Stimulated activated CD4-positive, alpha-beta T cell treated with anti-CD3 and anti-CD28 coated beads, Interleukin-1b, Interleukin-23, amount 100 ng/mL, for 48 hours (primary cell): ENCODE measurements at places on chromosomes 1 and 21.

- DNase-seq = no peak
Observed at GRCh38 chr1:119859647-119860046, 36.7 kb downstream of the ADAM30 start.

DNA sequence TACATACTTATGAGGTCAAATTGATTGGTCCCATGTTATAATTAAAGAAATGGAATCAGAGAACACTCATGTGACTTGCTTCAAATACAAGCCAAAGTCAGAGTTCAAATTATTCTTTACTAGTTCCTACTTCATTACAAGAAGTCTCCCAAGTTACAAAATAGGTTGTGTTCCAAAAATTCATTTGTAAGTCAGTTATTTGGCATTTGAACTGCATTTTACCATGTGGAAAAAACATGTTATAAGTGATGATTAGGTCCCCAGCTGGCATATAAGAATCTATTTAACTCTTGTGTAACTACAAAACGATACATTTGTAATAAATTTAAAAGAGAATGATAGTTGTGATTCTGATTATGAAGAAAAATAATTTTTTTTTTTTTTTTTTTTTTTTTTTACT is 124.1 kb downstream of the DISP1 start:
- DNase-seq = no peak

DNA sequence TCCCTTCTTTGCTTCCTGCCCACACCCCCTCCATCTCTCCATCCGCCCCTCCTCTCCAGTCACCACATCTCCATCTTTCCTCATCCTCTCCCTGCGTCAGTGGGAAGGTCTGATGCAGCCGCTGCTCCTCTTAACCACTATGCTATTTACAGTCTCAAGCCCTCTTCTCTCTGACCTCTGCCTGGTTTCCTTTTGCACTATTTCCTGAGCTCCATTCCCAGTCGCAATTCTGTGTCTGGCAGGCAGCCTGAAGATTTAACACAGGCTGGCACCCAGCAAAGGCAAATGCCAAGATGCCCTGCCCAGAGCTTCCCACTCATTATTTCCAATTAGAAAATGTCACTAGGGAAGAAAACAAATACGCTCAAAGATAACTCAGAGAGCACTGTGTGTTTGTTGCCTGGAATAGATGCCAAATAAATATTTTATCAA is 89.6 kb upstream of the LPGAT1 start:
- no peak for DNase-seq

DNA sequence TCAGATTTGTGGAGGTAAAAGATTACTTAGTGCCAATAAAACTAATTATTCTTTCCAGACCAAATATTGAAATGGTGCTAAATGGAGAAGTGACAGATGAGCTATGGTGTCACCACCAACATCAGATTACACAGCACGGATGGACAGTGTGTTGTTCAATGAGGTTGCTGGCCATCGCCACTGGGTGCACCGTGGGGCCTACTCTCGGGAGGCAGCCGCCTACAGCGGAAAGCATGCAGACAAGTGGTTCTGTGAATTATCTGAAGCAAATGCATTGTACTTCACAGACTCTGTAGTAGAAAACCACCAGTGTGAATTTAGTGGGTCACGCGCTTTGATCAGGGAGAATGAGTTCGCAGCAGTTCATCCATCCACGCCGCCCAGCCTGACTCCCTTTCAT is 42.3 kb downstream of the GNG4 start:
- DNase-seq = no peak

GRCh38 chr21:23951251-23951650 is 1656.0 kb downstream of the MRPL39 start:
- no peak for DNase-seq

- no peak for DNase-seq
Observed at GRCh38 chr1:2358072-2358471, 33.3 kb downstream of the MORN1 start.

DNA sequence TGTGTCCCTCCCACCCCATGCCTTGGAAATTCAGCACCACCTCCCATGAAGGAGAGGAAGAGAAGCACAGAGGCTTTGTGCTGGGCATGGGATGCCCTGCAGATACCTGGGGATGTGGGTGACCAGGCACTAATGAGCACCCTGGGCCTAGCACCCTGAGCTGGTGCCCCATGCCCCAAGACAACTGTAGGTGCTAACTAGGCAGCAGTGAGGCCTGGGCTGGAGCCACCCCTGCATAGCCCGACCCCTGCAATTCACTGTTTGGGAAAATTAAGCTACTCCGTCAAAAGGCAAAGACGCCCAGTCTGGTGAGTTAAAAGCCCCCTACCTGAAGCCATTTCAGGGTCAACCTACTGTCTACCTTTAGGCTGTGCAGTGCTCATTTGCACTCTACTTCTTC is 5.4 kb downstream of the KCNA2 start:
- DNase-seq = no peak

- DNase-seq = no peak
Observed at GRCh38 chr1:21863981-21864380, 51.9 kb downstream of the LDLRAD2 start.

DNA sequence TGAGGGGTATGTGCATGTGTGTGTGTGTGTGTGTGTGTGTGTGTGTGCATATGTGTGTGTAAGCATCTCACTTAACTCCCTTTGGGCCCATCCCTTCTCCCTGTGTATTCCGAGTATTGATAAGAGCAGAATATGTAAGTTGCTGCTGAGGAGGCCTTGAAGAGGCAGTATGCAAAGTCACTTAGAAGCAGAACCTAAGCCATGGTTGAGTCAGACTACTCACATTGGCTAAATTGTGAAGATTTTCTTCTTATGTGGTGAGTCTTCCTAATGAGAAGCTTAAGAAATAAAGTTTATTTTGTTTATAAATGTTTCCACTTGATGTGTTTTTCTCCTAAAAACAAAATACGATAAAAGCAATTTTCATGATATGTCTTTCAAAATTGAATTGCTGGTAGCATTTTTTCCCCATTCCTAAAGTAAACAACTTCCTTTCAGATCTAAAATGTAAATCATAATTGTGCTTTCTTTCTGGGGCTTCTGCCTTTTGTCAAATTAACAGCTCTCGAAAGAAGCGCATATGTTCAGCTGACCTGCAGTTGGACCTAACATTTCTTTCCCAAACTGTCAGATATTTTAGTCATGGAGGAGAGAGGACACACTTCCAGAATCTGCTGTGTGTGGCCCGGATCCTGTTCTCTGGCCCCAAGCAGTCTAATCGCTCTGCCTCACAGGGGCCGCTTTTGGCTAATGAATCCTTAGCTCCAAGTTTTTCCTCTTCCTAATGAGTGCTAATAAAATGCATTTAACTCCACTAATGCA is 284.0 kb downstream of the DUSP10 start:
- no peak for DNase-seq

GRCh38 chr1:53641481-53642214 is 97.3 kb downstream of the GLIS1 start:
- DNase-seq = no peak

DNA sequence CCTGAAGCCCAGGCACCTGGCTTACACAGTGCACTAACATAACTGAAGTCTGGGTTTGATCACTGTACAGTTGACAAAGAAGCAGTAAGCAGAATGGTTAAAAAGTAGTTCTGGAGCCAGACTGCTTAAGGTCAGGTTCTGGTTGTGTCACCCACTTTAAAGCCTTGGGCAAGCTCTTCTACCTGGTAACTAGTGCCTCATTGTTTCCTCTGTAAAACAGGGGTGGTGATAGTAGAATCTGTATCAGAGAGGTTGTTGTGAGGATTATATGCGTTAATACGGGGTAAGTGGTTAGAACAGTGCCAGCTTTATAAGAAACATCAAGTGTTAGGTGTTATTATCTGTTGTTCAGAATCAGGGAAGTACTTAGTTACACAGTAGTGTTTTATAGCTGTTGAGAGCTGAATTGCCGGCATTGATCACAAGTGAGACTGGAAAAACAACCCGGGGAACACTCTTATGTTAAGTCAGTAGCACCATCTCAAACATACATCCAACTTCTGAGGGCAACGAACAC is 3.7 kb downstream of the BACH1 start:
- no peak for DNase-seq

DNA sequence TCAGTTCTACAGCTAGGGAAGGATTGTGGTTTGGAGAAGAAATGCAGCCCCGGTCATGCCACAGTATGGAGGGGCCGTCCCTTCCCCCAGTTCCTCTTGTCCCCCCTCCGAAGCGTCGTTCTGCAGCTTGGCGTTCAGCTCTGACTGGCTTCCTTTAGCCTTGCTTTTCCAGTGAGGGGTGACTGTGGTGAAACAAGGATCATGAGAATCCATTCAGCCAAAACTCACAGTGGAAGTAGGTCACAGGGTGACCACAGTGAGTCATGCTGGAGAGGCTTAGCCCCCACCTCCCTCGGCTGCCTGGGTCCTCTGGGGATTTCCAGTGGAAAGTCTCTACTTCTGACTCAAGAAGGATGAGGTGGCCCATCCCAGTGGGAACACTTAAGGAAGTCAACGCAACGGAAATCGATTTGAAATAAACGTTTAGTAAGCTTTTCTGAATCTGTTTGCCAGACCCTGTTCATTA is 37.3 kb upstream of the COL6A2 start:
- peak; percentile 25 for DNase-seq

GRCh38 chr1:54546651-54547401 is 1.2 kb upstream of the ACOT11 start:
- no peak for DNase-seq

DNA sequence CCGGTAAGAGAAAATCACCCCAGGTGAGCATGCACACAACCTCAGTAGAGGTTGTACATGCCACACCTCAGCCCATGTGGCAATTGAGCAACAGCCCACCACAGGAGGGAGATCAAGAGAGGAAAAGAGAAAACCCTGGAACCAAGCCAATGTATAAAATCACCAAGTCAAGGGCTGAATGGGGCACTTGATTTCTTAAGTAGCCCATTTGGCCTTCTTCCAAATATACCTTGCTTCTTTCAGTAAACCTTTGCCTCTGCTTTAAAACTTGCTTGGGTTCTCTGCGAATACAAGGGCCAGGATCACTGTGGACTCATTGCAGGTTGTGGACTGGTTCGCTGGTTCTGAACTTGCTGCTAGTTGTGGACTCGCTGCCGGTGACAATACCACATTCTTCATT is 1814.0 kb downstream of the PLA2G4A start:
- no peak for DNase-seq

- no peak for DNase-seq
Observed at GRCh38 chr21:45836694-45837670, 144.6 kb upstream of the COL6A1 start.

- DNase-seq = no peak
Observed at GRCh38 chr1:17982197-17982596, 125.4 kb upstream of the IGSF21 start.

DNA sequence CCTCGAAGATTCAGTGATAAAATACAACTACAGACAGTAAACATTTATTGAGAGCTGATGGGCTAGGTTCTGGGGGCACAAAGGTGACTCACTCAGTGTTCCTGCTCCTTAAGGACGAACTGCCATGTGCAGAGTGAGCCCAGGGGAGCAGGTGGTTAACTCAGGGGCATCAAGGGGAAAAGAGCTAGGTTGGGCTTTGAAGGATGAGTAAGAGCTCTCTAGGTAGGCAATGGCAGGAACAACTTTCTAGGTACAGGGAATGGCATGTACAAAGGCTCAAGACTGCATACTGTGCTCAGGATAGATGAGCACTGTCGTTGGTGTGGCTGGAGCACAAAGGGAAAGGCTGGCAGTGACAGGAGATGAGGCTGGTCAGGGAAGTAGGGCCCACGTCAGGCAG is 16.6 kb upstream of the EPB41 start:
- no peak for DNase-seq

DNA sequence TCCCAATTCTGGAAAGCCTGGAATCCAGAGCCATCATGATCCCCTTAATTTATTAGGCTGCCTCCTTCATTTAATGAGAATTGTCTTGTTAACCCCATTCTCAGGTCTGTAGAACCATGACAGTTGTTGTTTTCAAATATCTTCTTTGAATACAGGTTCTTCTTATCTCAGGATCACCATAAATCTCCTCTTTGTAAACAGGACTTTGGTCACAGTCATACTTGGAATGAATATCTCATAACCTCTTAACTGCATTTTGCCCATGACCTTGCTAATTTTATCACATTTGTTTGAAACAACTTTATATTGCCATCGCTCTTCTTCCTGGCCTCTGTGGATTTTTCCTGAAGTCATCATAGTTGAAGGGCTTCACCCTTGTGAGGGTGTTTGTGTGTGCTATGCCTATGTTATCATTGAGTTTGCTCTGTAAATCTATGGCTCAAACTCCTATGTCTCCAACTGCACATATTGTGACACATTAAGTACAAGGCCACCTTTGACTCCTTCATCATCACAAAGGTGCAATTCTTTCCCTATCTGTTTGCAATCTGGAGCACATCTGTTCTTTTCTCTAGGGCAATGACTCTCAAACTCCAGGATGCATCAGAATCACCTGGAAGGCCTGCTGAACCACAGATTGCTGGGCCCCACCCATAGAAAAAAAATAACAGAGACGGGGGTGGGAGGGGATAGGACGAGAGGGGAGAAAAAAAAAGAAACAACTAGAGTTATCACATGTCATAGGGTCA is 54.2 kb downstream of the FCRL5 start:
- no peak for DNase-seq
